ENCODE measurements at places on chromosomes 5 and 9.

GRCh38 chr5:146447734-146448380 is 724 bp downstream of the TCERG1 start:
- no peak for DNase-seq

- no peak for DNase-seq
These were observed 52.3 kb downstream of the COL15A1 start for GRCh38 chr9:98995971-98996504.

GRCh38 chr5:143662020-143662419 is 149.9 kb upstream of the HMHB1 start:
- no peak for DNase-seq

DNA sequence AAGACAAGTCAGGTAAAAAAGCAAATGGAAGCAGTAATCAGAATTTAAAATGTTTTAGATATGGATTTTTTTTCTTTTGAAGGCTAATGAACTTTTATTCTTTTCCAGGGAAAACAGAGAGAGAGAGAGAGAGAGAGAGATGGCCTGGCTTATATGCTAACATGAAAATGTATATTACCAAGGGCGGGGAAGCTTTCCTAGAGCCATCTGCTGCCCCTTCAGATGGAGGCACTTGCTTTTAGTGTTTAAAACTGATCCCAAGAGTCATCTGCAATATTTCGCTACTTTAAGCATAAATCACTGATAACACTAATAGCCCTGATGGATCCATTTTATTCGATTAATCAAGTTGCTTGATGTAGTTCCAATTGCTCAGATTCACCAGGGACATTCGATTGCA is 186.1 kb upstream of the ADAMTS16 start:
- DNase-seq = no peak

DNA sequence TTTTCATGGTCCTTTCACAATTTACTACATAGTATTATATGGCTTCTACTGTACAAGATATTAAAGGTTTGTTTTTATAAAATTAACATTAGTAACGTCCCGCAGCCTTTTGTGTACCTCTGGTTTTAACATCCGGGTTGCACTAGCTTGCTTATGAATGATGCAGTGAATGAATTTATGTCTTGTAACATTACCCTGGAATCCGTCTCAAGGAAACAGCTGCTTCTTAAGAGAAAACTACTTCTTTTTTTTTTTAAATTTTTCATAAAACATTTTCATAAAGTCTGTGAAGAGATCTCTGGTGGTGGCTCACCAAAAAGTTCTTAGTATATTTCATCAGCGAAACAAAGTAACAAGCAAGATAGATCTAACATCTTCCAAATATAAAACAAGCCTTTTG is 23.6 kb downstream of the MARCHF3 start:
- DNase-seq = no peak

DNA sequence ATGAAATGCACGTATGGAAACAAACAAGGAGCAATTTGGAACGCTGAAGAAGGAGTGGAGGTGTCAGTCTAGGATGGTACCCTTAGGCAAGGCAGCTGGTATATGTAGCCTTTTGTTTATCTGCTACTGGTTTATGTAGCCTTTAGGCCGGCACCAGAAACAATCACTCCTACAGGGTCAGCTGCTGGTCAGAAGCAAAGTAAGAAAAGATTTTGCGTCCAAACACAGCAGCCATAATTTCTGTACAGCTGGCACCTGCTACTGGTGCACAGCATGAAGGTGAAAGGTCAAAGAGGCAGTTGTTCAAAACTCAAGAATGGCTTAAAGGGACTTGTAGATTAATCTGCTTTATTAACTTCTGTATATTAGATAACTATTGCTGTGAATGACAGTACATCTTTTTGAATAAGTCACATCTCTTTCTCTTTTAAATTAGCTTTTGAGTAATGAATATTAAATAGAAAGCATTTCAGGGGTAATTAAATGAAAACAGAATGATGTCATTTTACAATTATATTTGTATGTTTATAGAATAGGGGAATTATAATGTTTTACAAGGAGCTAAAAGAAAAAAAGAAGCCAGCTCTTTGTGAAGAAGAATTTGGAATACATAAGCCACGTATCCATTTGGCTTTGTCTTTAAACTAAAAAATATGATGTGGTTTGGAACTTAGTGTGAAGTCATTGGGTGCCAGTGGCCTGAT is 33.1 kb upstream of the TLX3 start:
- DNase-seq = no peak

DNA sequence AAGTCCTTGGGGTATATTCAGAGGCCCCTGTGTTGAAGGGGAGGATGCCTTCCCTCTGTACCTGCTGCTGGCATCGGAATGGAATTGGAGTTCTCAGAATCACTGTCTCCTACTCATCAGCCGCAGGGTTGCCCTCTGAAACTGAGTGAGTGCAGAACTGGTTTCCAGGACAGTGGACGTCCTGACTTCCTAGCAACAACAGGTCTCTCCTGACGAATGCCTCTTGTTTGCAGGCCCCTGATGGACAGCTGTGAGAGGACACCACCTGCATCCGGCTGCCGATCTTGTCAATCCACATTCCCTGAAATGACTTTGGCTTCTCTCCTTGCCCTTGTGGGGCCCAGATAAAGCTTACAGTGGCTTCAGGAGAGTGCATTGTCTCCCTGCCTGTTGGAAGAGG is 274.5 kb downstream of the NSG2 start:
- no peak for DNase-seq

DNA sequence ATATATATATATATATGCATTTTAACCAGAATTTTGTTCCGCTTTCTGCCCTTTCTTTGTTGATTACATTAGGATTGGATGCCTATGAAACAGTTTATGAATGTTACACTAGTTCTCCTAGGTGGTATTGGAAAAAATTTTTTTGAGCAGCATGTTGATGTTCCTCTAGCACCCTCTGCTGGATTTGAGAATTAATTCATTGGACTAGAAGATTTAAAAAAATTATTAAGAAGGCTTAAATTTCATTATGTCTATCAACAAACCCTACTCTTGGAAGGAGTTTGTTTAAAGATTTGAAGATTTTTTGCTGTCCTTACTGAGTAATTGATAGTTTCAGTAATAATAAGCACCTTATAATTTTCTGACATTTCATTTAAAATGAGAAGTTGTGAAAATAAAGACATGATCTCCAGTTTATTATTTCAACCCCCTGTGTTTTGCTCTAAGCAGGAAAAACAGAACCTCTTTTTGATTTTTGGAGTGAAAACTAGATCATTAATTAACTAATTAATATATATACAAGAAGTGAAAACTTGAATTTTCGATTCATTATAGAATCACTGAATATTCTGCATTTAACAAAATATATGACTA is 89.6 kb downstream of the CCDC171 start:
- DNase-seq = peak; percentile 25

DNA sequence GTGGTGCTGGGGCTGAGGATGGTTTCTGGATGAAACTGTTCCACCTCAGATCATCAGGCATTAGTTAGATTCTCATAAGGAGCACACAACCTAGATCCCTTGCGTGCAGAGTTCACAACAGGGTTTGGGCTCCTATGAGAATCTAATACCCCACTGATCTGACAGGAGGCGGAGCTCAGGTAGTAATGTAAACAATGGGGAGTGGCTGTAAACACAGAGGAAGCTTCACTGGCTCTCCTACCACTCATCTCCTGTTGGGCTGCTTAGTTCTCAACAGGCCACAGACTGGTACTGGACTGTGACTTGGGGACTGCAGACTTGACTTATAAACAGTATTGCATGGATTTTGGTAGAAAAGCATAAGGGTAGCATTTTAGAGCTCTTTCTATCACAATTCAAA is 870.7 kb upstream of the CDH10 start:
- DNase-seq = no peak

GRCh38 chr9:121985792-121986494 is 107.2 kb downstream of the TTLL11 start:
- no peak for DNase-seq

GRCh38 chr5:180281706-180282105 is 10.2 kb downstream of the MAPK9 start:
- no peak for DNase-seq

DNA sequence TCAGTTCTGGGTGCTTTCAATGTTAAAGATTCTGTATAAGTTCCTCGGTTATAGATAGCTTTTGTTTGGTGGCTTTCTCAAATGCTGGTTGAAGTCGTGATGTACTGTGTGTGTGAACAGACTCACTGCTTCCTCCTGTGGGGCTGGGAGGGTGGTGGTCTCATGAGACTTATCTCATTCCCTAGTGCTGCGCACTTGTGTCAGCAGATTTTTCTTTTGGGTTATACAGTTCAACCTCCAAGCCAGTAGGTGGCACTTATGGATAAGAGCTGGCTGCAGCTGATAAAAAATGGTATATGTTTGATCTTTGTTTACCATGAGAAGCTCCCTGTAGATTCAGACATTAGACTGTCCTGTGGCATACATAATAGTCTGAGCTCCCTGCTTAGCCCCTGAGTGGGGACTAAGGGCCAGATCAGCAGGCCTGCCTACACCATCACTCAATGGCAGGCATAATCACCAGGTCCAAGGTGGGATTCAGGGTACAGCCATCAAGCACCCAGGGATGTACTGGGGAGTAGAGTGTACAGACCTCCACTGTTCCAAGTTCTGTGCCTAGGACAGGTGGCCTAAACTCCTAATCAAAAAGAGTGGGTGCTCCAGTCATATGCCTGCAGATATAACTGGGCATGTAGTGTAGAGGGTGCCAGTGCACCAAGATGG is 174.2 kb downstream of the OXCT1 start:
- DNase-seq = no peak

GRCh38 chr5:34410411-34411139 is 245.6 kb upstream of the RAI14 start:
- no peak for DNase-seq

DNA sequence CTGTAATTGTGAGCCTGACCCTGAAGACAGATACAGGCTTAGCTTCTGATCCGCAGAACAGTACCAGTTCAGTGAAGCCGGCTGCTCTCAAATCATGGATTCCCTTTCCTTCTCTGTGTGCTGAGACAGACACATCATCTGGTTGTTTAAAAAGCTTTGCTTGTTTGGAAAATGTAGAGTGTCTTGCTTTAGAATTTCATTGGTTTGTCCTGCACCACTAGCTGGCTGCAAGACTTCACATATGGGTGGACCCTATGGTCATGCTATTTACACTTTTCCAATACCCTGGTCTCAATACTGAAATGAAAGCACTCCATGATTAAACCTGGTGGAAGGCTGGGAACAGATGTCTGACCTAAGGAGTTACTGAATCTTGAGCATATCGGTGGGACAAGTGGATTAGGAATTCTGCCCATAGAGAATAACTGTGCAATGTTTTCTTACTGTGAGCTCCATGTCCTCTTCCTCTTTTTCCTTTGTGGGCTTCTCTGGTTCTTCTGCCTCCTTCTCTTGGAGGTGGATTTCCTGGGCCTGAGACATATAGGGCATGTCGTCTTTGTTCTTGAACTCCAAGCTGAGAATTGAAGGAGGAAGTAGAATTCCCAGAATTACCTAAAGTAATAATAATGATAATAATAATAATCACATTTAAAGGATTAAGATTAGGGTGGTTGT is 201.1 kb upstream of the KLF9 start:
- DNase-seq = no peak

- DNase-seq = no peak
These were observed 44.5 kb downstream of the WNK2 start for GRCh38 chr9:93228453-93228852.

DNA sequence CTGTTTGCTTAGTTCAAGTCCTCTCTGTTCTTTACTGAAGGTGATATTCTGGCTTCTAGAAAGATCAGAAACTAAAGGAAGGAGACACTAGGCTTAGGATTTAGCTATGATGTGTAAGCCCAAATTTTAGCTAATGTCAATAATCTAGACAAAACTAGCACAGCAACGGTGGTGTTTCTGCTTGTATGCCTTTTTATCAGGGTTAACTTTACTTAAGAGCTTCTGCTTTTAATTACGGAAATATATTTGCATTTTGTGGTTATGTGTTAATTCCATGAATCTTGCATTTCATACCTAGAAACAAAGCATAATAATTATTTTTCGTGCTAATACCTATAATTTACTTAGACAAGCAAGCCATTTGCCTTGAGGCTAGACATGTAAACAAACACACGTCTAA is 96.1 kb downstream of the PAX5 start:
- no peak for DNase-seq

GRCh38 chr9:129289131-129289731 is 111.2 kb upstream of the IER5L start:
- DNase-seq = no peak

- DNase-seq = no peak
These were observed 2.8 kb downstream of the TRAF1 start for GRCh38 chr9:120923620-120924328.

Data from naive thymus-derived CD8-positive, alpha-beta T cell (primary cell).